Dermis blood vessel endothelial cell (primary cell): ENCODE measurements at places on chromosomes 7 and 10.

- no peak for DNase-seq
These were observed 7.7 kb upstream of the HTR5A start for GRCh38 chr7:155062411-155062810.

- DNase-seq: no peak
These were observed 210.0 kb downstream of the IMMP2L start for GRCh38 chr7:111352319-111352718.

- no peak for DNase-seq
These were observed 88.0 kb downstream of the GLRX3 start for GRCh38 chr10:130224228-130224627.

DNA sequence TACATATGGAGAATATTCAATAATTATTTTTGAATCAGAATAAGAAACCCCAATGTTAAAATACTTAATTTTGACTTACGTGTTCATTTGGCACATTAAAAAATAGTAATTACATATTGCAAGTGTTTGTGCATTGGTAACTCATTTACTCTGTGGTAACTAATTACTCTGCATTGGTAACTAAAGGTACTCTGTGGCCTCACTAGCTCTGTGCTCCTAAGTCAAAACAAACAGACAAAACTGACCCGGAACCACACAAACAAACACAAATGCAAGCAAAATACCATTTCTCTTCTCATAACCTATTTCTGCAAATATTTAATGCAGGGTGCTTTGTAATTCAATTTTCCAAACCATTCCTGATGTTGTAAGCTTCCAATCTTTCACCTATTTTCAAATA is 1244.3 kb downstream of the REEP3 start:
- no peak for DNase-seq

GRCh38 chr7:99525713-99526440 is 21.4 kb downstream of the ZKSCAN5 start:
- DNase-seq: peak; percentile 31

GRCh38 chr7:122616951-122617350 is 82.0 kb downstream of the RNF133 start:
- DNase-seq: peak; percentile 27

GRCh38 chr10:8402576-8402975 is 348.1 kb downstream of the GATA3 start:
- DNase-seq: no peak

DNA sequence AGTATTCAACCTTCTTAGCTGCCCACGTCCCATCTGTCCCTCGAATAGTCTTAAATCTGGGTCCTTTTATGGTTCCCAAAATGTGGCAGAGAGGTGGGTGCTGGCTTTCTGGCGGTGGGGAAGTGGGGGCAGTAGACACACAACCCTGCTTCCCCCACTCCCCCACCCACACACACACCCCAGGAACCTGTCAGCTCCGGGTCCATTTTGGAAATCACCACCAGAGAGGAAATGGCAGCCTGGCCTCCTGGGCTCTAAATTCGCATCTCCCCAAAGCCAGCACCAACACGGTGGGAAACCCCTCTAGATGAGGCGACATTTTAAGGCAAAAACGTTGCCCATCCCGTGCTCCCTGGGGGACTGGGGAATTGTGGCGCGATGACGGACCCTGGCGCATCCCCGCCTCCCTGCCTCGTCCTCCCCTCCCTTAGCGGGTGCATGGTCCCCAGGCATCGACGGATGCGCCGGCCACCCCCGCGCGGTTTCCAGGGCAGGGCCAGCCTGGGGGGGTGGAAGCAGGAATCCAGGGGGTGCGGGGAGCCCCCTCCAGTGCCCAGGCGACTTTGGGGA is 702 bp downstream of the TMEM130 start:
- DNase-seq: no peak

DNA sequence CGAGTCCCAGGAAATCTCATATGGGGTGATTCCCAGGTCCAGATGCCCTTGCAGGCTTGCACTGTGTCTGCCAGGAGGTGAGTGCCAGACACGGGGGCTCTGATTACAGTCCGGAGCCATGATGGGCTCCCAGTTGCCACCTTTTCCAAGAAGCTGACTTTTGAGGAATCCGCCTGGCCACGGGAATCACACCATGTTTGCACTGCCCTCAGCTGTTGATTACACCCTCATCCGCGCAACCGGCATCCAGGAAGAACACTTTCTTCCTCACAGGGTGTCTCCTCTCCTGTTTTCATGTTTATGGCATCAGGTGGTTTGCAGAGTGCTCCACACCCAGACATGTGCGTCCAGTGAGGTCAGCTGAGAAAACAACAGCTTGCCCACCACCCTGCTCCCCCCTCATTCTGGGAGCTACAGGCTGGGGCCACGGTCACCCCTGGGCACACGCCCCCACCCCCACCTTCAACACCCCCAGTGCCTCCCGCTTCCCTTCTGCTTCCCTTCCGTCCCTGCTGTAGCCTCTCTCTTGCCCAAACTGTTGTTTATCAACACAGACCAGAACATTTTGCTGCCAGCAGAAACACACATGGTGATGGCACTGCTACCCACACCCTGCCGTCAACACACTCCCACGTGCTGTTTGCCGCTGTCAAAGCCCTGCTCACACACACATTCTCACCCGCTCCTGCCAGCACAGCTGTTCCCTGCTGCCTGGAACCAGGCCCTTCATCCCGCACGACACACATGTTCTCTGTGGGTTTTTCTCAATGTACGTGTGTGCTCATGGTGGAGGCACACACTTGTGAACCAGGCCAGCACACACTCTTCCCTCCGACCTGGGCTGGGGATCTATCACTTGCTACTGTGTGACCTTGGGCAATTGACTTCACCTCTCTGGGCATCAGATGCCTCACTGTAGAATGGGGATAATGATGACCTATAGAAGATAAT is 35.8 kb downstream of the DDIT4 start:
- no peak for DNase-seq
